NCI-H69 (cell line): ENCODE measurements at places on chromosomes 16 and 17.

DNA sequence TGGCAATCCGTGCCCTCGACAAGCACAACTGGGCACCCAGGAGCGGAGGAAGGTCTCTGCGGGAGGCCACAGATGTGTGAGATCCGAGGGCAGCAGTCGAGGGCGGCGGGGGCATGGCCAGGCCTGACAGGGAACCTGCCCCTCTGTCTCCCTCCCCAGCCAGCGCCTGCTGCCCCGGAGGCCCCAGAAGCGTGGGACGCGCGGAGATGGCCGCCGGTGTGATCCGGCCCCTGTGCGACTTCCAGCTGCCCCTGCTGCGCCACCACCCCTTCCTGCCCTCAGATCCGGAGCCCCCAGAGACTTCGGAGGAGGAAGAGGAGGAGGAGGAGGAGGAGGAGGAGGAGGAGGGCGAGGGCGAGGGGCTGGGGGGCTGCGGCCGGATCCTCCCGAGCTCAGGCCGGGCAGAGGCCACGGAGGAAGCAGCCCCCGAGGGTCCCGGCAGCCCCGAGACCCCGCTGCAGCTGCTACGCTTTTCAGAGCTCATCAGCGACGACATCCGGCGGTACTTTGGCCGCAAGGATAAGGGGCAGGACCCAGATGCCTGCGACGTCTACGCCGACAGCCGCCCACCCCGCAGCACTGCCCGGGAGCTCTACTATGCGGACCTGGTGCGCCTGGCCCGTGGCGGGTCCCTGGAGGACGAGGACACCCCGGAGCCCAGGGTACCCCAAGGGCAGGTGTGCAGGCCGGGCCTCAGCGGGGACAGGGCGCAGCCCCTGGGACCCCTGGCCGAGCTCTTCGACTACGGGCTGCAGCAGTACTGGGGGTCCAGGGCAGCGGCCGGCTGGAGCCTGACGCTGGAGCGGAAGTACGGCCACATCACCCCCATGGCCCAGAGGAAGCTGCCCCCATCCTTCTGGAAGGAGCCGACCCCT lies 1.7 kb downstream of the PERCC1 start:
- no peak for DNase-seq

DNA sequence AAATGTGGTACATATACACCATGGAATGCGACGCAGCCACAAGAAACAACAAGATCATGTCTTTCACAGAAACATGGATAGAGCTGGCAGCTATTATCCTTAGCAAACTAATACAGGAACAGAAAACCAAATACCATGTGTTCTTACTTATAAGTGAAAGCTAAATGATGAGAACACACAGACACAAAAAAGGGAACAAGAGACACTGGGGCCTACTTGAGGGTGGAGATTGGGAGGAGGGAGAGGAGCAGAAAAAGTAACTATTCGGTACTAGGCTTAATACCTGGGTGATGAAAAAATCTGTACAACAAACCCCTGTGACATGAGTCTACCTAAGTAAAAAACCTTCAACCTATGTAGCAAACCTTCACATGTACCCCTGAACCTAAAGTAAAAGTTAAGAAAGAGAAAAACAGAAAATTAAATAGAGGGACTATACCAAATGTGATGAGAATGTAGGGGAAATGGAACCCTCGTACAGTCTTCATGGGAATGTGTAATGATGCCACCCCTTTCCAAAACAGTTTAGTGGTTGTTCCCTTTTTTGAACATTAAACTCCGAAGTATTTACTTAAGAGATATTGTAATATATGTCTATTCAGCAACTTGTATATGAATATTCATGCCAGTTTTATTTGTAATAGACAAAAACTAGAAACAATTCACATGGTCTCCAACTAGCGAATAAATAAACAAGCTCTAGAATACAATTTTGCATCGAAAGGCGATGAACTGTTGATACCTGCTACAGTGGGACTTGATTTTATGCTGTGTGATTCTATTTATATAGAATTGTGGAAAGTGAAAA lies 33.9 kb downstream of the AHSP start:
- no peak for DNase-seq

- DNase-seq: no peak
Measured at GRCh38 chr17:14228903-14229302, 7.8 kb downstream of the CDRT15 start.

DNA sequence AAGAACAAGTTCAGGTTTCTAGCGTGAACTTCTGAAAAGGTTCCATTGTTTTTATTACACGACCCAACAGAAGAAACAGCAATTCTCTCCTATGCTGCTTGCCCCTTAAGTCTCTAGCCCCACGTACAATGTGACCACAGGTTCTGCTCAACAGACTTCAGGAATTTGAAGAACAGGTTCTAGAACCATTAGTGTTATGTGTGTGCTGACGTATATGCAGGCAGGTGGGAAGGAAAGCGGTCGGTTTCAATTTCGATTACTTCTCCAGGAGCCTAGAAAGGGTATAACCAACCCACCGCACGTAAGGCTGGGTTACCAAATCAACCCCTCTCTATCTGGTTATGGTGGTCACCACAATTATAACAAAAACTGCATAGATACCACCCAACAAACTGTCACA lies 39.4 kb downstream of the XPO6 start:
- DNase-seq: peak; percentile 26

GRCh38 chr17:50163843-50164696 lies 1.7 kb upstream of the SGCA start:
- no peak for DNase-seq

DNA sequence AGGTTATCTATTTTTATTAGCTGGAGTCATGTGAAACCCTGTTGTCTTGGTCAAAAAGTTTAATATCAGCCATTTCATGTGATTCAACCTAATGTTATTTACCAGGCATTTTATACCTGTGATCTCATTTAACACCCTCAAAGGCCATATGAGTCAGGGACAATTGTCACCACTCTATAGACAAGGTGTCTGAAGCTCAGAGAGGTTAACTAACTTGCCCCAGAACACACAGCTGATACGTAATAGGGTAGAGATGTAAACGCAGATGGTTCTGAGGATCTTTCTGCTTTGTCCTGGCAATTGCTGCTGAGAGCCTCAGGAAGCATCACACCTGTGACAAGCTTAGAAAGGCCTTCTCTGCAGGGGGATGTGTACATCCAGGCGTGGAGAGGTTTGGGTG lies 4.9 kb downstream of the CD300A start:
- DNase-seq: no peak

GRCh38 chr17:57995076-57995956 lies 7.3 kb upstream of the VEZF1 start:
- peak; percentile 93 for DNase-seq

- peak; percentile 17 for DNase-seq
Measured at GRCh38 chr17:16986391-16986790, 14.5 kb upstream of the TNFRSF13B start.

DNA sequence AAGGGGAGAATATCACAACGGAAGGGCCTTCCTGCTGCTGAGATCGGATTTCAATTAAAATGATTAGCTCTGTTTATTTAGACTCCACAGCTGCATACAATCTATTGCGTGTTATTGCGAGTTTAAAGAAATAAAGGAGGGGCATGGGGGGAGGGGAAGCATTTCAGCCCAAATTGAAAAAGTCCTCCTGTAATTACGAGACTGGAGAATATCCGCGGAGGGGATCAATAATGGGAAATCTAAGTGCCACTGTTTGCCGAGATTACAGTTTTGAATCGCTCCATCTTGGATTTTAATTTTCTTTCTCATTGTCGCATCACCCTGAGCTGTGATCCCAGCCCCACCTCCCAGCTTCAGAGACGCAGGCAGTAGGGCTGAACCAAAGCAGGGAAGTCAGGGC lies 15.7 kb upstream of the RPL38 start:
- DNase-seq: peak; percentile 85

- DNase-seq: no peak
Measured at GRCh38 chr17:61313461-61314326, 85.9 kb upstream of the TBX2 start.

DNA sequence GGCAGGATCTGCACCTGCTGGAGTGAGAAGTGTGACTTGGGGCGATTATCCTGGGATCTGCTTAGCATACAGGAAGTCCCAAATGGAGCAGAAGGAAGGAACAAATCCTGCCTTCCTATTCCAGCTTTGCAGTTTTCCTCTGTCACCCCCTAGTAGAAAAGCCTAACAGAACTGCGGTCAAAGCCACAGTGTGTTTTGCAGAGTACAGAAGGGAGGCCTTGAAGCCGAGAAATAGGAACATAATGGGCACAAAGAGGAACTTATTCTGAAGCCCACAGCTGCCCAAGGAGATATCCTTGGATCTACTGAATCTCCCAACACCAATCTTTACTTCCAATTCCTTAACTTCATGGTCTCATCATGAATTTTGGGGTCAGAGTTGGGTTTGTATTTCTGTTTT lies 8.5 kb downstream of the KRTAP1-5 start:
- no peak for DNase-seq

DNA sequence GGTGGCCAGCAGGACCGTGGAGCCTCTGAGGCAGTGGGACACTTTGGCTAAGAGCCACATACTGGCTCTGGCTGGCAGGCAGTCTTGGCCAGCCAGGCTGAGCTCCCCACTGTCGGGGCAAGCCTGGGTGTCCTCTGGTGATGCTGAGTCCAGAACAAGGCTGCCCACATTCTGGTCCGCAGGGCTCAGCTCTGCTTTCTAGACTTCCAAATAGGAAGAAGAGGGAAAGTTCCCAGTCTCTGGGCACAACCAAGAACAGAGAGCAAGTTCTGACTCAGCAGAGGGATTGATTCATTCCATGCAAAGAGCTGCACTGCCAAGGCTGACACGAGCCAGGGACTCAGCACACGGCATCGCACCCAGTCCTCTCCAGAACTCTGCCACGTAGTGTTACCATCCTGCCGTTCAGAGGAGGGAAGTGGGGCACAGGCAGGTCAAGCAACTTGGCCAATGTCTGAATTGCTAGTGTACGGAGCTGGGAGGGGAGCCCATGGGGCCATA lies 58.9 kb downstream of the NOS2 start:
- DNase-seq: no peak

DNA sequence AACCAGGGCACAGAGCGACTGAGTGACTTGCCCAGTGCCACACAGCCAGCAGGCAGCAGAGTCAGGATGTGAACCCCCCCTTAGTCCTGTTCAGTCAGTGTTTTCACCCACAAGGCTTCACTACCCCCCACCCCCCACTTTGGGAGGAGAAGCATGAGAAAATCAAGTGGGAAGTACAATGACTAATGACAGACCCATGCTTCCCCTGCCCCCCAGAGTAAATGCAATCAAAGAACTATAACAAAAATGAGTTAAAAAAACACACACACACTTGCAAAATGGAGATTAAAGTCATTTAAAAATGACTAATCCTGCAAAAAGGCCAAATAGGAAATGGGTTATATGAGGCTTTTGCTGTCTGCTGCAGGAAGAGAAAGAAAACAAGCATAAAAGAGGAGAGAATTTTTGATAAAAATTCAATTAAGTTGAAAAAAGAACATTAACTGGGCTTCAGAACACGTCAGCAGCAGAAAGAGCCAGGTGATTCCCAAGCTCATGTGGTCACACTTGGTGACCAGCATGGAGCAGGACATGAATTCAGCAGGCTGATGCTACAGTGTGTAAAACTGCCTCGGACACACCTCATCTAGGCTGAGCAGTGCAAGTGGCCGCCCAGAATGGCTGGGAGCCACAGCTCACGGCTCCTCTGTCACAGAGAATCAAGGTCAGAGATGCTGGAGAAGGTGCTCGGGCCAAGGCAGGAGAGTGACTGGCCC lies 212.3 kb downstream of the ZNF423 start:
- no peak for DNase-seq

DNA sequence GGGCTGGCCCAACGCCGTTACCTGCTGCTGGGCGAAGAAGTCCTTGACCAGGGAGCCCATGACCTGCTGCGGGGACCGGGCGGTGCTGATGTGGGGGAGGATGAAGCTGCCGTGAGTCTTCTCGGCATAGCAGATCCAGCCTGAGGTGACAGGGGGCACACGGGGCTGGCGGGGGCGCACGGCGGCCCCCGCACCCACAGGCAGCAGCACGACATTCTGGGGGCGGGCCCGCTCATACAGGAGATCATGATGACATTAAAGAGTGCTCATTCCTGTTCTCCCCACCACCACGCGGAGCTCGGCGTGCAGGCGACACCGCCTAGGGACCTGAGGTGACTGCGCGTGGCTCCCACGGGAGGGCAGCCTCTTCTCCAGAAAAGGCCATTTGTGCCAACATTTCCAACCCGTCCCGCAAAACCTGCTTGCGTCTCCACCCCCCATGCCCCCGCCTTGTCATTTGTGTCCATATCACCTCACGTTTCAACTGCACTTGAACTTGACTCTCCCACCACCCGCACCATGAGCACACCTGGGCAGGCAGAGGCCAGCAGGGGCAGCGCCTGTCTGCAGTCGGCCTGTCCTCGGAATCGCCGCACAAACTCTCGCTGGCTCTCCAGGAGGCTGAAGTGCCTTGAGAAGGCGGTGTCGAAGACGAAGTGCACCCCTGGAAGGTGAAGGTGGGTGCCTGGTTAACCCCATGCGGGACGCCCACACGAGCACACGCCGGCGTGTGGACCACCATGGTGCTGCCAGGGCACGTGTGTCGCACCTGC lies 6.4 kb downstream of the CIAO3 start:
- DNase-seq: no peak

GRCh38 chr16:67481561-67482232 lies 740 bp upstream of the ATP6V0D1 start:
- DNase-seq: peak; percentile 57

GRCh38 chr16:2919511-2920255 lies 8.0 kb downstream of the FLYWCH1 start:
- DNase-seq: peak; percentile 63

GRCh38 chr17:17198281-17198680 lies 7.9 kb downstream of the PLD6 start:
- no peak for DNase-seq

- no peak for DNase-seq
Measured at GRCh38 chr16:74094514-74094913, 202.1 kb upstream of the PSMD7 start.

- DNase-seq: no peak
Measured at GRCh38 chr17:67759355-67760171, 41.8 kb downstream of the NOL11 start.

DNA sequence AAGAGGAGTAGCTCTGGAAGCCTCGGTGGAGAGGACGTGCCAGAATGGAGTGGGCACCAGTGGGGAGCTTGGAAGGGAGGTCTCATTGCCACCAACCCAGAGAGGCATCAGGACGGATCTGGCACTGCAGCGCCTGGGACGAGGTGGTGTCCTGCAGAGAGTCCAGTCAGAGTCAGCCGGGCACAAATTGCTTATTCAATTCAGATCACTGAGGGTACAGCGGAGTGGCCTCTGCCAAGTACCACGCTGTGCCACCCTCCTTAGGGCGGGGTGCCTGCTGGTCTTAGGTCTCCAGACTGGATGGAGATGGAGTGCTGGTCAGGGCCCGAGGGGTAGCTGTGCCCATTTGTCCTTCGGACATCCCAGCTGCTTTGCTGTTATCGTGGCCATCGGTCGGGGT lies 18.9 kb upstream of the SPPL2C start:
- DNase-seq: no peak

- no peak for DNase-seq
Measured at GRCh38 chr16:2820836-2821486, 3.9 kb downstream of the PRSS21 start.

DNA sequence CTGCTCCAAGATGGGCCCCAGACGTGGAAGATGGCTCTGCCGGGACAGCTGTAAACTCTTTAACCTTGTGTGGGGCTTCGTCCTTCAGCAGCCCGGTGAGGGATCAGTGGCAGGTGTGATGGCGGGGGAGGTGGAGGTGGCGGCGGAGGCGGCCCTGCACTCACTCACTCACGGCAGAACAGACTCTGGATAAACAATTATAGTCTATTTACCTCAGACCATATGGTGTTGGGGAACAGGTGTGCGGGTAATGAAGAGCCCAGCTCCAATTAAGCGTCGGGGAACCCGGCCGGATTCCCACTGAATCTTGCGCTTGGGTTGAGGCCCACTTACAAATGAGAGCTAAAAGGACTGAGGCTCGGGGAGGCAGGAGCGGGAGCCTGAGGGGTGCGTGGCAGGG lies 104.3 kb upstream of the SDK2 start:
- DNase-seq: peak; percentile 93
